ENCODE measurements at places on chromosomes 3 and 15.

DNA sequence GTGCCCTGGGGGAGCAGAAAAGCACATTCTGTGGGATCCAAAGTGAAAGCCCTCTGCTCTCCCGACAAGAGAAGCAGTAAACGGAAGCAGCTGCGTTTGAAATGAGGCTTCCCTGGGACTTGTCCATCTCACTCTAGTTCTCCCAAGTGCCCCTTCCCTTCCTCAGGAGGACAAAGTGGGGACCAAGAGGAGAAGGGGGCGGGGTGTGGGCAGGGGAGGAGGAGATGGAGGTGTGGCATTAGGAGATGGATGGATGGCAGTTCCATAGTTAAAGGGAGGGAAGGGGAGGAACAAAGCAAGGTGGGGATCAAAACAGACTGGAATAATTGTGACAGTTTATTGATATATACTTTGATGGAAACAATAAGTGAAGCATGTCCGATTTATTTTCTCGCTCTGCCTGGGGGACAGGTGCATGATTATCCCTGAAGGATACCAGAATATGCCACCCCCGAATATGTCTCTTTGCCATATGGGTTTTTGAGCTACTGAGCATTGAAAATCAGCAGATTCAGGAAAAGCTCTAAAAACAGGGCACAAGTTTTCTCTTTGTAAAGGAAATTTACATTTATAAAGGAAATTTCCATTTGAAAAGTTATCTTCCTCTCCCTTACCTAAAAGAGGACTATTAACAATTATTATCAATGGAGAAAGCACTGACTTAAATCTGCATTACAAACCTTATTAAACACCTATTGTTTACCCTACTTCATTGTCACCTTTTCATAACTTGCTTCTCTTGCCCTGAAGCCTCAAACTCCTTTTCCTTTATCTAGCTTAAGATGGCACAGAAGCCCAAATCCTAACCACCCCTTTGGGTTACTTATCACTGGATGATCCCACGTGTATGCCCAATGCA, 58.9 kb upstream of the DAZL start:
- no peak for DNase-seq

- no peak for DNase-seq
Observed at GRCh38 chr15:66494262-66494661, 3.3 kb downstream of the SNAPC5 start.

- no peak for DNase-seq
Observed at GRCh38 chr15:29208352-29208751, 61.3 kb downstream of the NSMCE3 start.

DNA sequence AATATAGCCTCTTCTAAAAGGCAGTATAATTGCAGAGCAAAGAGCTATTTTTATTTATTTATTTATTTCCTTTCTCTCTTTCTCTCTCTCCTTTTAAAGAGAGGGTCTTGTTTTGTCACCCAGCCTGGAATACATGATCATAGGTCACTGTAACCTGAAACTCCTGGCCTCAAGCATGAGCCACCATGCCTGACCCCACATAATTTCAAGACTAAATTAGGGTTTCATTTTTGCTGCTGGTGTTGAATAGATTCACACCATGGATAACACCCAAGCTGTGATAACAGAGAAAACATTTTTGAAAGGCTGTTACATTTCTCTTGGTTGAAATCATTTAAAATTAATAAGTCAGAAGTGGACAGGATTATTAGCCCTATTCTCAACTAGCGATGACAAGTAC, 131.6 kb downstream of the LEKR1 start:
- no peak for DNase-seq

DNA sequence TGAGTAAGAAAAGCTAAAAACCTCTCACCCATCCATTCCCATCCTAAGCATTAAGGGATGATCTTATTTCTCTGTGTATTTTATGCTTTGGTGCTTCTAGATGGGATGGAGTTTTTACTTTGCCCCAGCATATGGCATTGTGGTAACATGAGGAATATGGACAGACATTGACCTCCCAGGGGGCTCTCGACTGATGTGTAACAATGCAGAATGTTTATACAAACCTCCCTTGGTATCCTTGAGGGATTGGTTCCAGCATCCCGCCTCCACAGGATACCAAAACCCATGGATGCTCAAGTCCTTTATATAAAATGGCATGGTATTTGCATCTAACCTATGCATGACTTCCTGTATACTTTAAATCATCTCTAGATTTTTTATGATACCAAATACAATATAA, 21.6 kb downstream of the PDIA5 start:
- no peak for DNase-seq

- no peak for DNase-seq
Observed at GRCh38 chr3:18047052-18047451, 304.6 kb upstream of the TBC1D5 start.

DNA sequence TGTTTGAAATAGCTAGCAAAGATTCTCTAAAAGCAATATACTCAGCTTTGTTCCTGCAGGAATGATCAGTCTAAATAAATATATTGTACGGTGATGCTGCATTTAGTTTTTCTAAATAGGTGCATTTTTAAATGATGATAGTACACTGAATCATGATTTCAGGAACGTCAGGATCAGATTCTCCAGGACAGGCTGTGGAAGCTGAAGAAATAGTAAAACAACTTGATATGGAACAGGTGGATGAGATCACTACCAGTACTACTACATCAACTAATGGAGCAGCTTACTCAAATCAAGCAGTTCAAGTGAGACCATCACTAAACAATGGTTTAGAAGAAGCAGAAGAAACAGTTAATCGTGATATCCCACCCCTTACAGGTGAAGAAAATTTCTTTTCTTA, 46.3 kb upstream of the EIF3J start:
- DNase-seq = no peak

Measured in hematopoietic multipotent progenitor cell treated with erythropoietin and hydrocortisone succinate and interleukin-3 and kit ligand, for 8 days (in vitro differentiated cells).